ENCODE measurements at places on chromosomes 5 and 9.

DNA sequence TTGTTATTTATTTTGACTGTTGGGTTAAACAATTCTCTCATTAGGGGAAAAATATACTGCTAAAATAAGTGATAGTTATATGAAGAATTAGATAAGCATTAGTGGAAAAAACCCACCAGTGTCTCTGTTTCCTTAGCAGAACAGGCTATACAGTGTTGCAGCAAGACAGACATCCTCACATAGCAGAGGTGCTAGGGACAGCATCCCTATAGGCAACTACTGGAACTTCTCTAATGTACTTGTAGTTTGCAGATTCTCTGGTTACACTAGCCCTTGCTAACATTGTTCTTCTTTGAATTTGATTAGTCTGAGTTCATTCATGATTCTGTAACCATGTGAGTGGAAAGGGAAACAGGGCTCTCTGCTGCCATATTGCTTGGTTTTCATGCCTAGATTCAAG, 661.8 kb upstream of the RGMB start:
- DNase-seq = no peak

- no peak for DNase-seq
Measured at GRCh38 chr9:86749894-86750255, 197.4 kb downstream of the GAS1 start.

DNA sequence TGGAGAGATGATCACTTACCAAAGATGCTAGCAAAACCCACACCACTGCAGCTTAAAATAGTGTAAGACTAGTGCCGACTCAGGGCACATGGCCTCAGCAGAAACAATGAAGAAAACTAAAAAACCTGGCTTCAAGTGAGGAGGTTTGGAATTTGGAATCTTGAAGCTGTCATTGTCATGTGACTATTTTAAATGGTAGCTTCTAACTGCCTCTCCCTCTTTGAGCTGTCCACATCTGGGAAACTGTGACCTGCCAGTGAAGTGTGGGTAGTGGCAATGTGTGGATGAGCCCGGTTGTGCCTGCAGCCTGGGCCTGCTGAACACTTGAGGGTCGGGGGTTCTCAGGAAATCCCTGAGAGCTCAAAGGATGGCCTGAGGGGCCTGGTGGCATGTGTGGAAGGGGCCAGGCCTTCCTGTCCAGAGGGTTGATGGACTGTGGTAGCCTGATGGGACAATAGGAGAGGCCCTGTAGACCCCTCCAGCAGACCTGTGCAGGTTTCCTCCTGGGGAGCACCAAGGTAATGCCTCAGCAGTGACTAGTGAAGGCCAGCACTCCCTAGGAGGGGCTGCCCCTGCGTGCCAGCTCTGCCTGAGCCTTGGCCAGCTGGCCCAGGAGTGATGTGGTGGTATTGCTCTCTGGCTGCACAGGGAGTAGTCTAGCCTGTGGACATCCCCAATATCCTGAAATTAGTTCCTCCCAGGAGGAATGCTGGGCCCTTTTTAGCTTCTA, 13.6 kb downstream of the USP20 start:
- DNase-seq = no peak

DNA sequence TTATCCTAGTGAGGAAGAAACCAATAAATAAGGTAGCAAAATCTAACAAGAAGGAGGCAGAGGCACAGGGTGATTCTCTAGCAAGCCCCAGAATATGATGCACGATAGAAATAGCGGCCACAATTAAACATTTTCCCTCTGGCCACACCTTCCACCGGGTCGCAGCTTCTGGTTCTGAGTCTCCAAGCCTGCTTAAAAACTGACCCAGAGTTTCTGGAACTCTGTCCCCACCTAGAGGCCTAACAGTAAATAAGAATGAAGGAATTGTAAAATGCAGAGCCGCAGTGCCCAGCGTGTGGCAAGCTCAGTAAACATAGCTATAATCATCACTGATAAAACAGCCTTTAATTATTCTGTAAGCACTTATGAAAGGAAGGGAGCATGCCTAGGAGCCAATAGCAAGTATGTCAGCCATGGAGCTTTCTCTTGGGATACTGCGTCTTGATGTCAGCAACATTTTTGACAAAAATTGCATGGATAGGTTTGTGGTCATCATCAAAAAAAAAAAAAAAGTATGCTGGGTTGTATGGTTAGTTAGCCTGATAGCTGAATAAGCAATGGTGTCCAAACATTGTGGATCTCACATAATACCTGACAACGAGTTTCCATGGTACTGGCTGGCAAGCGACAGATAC, 465.5 kb downstream of the DNAH5 start:
- no peak for DNase-seq

DNA sequence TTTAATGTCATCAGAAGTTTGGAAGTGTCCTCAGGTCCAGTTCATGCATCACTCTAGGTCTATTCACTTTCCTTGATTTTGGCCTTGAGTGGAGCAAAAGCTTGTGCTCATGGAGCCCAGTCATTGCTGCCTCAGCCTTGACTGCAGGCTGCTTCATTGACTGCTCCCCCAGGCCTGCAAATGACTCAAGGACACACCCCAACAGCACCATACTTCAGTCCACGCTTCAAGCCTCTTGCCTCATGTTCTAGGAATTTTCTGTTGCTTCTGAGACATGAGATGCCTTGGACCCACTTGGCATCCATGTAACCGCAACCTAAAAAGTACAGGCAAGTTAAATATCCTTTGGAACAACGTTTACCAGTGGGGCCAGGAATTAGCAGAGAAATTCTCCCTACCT, 193.7 kb downstream of the PIK3R1 start:
- DNase-seq = no peak

- DNase-seq = no peak
Measured at GRCh38 chr9:136793086-136793946, 2.2 kb downstream of the TMEM141 start.

GRCh38 chr5:71011194-71011792, 13.8 kb downstream of the NAIP start:
- DNase-seq = no peak

DNA sequence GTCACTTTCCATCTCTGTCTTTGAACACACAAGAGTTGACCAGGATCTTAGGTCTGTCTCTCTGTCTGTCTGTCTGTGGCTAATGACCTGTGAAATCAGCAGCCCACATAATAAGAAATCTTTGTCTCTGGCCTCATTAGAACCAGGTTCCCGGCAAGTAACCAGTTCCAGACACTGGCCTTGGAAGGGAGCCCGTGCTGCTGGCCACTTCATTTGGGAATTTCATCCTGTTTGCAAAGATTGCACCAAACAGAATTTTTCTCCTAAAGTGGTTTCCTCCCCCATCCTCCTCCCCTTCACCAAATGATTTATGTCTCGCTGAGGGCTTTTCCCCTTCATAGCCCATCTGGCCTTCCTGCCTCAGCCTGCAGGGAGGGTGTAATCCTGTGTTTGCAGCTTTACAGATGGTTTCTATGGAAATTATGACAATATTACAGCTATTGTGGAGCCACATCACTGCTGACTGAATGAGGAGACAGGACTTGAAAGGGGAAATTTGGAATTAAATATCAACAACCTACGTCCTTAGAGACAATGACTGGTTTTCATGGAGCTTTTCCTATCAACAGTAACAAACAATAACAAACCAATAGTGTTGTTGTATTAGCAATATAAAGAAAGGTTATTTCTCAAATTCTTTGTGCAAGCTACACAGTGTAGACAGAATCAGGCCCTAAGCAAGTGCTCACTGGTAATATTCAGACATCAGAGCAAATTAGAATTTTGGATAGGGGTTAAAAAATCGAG, 25.7 kb downstream of the DPYSL3 start:
- DNase-seq = no peak

GRCh38 chr5:64384765-64385164, 121.0 kb upstream of the RGS7BP start:
- no peak for DNase-seq

DNA sequence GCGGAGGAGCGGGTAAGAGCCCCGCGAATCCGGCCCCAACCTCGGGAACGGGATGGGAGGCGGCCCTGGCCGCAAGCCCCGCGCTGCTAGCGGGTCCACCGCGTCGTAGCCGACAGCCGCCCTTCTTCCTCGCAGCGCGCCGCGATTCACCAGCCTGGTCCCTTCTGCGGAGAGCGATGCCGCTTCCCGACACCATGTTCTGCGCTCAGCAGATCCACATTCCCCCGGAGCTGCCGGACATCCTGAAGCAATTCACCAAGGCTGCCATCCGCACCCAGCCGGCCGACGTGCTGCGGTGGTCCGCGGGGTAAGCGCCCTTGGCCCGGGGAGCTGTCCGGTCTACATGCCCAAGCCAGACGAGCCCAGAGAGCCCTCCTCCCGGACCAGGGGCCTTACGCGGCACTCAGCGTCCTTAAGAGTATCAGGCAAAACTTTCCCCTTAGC, 335 bp downstream of the ROPN1L start:
- DNase-seq = no peak

GRCh38 chr9:75033791-75034473, 5.8 kb upstream of the CARNMT1 start:
- DNase-seq = no peak

GRCh38 chr5:148393390-148393741, 9.6 kb downstream of the FBXO38 start:
- DNase-seq = no peak

GRCh38 chr5:131258733-131259132, 5.1 kb upstream of the CDC42SE2 start:
- DNase-seq = no peak

GRCh38 chr5:120101771-120102170, 362.3 kb upstream of the PRR16 start:
- DNase-seq = no peak

DNA sequence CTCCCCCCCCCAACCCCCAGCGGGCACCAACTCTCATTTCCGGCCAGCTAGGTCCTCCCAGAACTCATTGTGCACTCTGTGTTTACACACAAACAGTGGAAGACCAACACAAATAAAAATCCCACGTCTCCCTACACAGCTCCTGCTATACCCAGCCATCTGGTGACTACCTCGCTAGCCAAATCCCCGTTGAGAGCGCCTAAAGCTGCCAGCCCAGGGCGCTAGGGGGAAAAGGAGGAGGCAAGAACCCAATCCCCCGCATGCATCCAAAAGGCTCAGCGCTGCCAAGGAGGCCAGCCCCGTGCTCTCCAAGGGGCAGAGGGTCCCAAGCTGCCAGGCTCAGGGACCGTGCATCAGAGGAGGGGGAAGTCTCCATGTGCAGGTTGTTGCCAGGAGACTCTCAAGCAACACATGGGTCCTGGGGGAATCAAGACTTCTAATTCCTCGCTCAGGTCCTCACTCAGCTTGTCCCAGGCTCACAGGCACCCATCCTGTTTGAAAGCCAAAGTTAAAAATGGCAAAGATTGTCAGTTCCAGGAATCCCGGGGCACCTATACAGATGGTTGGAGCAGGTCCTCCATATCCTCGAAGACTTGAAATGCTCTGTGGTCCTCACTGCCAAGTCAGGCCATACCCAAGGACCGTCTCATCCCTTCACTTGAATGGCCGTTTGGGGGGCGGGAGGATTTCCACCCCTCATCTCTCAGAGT, 2.7 kb downstream of the ASTN2 start:
- no peak for DNase-seq

- DNase-seq = no peak
Measured at GRCh38 chr5:143693651-143694252, 118.2 kb upstream of the HMHB1 start.

- DNase-seq = no peak
Measured at GRCh38 chr9:77544546-77544945, 103.6 kb downstream of the GNA14 start.

- no peak for DNase-seq
Measured at GRCh38 chr5:149172261-149172660, 31.0 kb downstream of the ABLIM3 start.

DNA sequence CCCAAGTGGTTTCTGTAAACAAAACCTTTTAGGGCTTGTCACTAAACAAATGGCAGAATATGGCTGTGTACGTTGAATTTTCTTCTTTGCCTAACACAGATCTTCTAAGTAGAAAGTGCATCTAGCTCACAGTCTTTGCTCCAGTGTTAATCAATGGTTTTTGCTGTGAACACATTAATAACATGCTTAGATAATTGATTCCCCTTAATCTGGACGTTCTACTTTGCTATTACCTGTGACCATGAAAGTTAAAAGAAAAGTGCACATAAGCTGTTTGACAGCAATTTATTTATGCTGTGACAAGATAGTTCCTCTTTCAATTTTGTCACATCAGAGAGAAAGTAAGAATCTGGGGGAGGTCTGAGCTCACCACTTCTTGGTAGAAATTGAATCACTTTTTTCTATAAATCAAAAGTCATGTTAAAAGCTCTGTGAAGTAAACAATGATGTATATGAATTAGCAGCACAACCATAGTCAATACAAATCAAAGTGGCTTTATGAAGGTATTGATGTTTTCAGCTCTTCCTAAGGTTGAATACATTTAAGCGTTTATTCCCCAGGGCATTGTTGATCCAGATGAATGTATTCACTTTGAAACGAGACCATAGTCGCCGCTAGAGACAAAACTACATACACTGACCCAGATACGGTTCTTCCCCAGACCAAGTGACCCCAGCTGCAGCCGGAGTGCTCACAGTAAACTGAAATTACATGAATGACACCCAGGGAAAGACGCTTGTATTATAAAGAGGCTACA, 174.6 kb upstream of the ZNF608 start:
- DNase-seq = no peak

GRCh38 chr9:20990867-20991266, 40.6 kb downstream of the HACD4 start:
- DNase-seq = no peak

DNA sequence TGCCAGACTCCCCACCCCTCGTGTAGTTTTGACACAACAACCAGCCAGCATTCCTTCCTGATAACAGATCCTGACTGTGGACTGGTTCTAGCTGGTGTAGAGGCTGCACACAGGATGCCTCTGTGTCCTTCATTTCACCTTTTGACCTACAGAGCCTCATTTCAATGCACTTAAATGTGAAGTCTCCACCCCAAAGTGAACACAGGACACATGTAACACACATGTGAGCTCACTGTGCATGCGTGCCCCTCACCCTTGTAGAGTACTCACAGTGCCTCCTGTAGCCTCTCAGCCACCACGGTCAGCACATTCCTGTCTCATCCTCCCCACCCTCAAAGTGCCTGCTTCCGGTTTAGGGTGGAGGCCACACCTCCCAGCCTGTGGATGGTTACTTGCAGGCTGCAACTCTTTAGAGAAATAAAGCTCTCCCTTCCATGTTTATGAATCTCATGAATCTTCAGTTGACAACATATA, 11.6 kb upstream of the NKD2 start:
- DNase-seq = no peak

GRCh38 chr9:81588148-81588871, 101.0 kb downstream of the TLE1 start:
- DNase-seq = no peak

DNA sequence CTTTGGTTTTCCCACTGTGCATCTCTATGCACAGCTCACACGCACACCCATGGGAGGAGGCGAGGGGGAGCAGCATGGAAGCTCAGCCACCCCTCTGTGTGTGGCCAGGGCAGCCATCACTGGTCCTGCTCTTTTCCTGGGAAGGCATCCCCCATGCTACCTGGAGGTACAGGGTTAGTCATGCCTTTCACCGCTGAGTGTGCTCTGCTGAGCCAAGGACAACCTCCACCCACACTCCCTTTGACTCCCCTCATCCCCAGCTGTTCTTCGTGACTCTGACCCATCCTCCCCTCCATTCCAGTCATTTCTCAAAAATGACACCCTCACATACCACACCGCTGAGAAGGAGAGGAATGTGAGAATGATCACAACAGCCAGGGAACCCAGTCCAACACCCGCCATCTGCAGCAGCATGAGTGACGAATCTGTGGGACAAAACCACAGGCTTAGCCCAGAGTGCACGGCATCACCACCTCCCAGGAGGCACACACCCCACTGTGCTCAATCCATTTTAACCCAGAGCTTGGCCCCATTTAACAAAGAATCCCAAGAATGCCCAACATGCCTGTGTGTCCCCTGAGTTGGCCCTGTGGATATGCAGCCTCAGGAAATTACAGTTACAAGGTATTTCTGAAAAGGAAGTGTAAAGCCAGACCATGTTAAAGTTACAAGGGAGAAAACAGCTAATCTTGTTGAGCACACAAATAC, 133.4 kb downstream of the SUSD1 start:
- DNase-seq = no peak
